ENCODE measurements at places on chromosomes 7 and 10.

DNA sequence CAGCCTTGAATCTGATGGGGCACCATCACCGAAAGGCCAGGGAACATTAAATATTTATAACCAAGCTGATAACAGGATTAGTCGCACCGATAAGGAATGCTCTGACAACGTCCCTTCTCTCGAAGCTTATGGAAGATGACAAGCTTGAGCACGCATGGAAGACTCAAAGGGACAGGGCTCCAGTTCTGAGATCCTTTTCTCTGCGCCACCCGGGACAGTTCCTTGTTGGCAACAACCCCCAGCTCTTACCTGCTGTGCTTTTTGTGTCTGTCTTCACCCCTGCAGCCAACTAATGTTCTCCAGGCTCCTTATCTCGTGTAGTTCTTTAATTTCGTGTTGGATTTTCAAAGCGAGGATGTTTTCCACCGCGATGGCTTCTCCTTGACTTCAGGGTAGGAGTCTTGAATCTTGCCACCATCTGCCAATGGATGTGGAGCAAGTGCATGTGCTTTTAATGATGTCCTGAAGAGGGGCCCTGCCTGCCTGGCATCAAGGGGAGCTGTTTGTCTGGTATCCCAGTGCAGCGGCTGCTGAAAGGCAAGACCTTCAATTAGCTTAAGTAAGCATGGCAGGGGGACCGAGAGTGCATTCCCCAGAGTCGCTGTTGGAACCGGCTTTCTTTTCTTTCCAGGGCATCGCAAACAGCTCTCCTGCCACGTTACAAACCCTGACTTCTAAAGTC is 354 bp upstream of the FERD3L start:
- DNase-seq: no peak

DNA sequence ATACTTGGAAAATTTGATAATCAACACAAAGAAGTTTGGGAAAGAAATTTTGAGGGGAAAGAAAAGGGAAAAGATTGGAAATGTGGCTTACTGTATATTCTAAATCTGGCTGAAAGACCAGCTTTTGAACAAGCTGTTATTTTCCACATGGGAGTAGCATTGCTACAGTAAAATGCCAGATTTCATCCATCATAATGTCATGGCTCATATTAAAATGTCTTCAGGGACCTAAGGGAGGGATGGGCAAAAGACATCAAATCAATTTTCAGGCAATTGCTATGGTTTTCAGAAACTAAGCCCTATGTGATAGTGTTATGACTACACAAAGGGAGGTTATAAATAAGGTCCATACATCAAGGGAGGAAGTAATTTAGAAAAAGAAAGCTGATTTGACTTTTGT is 1116.9 kb upstream of the CELF2 start:
- no peak for DNase-seq

- no peak for DNase-seq
Measured at GRCh38 chr10:121137533-121137932, 286.4 kb downstream of the WDR11 start.

DNA sequence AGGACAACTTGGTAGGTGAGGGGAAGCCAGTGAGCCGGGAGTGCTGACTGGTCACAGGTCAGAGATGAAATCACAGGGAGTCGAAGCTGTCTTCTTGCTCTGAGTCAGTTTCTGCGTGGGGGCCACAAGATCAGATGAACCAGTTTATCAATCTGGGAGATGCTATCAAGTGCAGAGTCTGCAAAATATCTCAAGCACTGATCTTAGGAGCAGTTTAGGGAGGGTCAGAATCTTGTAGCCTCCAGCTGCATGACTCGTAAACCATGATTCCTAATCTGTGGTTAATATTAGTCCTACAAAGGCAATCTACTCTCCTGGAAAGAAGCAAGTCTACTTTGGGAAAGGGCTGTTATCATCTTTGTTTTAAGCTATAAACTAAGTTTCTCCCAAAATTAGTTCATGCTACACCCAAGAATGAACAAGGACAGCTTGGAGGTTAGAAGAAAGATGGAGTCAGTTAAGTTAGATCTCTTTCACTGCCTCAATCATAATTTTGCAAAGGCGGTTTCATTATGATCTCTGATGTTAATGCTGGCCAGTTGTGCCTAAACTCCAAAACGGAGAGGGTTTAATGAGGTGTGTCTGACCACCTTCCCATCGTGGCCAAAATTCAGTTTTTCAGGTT is 8.4 kb upstream of the LMOD2 start:
- DNase-seq: no peak

- DNase-seq: peak; percentile 32
Measured at GRCh38 chr10:8794860-8795259, 740.4 kb downstream of the GATA3 start.

DNA sequence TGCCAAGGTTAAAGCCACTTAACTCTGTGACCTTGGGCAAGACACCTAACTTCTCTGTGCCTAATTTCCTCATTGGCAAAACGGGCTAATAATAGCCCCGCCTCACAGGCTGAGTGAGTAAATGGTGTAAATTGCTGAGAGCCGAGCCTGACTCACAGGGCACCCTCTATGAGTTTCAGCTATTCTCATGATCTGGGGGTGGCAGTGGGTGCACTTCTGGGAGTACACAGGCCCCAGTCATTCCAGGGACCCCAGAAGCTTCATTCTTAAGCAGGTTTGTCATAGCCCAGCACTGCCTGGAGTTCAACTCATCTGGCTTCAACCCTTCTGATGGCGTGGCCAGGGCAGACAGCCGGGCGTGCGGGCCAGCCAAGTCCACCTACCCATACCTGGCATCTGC is 137.2 kb downstream of the GRID1 start:
- no peak for DNase-seq

DNA sequence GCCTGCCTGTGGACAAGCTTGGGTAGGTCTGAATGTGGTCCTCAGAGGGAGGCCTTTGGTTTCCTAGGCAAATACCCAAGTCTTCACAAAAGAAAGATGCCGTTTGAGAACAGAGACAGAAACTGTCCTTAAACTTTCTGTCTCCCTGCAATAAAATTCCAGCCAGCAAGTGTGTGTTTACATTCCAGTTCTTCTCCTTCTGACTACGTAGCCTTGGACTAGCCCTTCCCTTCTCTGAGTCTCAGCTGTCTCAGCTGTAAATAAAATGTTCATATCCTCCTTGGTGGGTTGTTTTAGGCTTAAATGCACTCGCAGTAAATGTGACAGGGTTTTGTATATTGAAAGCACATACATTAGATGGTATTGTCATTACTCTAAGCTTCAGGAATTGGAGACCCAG is 561.2 kb upstream of the MKI67 start:
- no peak for DNase-seq

DNA sequence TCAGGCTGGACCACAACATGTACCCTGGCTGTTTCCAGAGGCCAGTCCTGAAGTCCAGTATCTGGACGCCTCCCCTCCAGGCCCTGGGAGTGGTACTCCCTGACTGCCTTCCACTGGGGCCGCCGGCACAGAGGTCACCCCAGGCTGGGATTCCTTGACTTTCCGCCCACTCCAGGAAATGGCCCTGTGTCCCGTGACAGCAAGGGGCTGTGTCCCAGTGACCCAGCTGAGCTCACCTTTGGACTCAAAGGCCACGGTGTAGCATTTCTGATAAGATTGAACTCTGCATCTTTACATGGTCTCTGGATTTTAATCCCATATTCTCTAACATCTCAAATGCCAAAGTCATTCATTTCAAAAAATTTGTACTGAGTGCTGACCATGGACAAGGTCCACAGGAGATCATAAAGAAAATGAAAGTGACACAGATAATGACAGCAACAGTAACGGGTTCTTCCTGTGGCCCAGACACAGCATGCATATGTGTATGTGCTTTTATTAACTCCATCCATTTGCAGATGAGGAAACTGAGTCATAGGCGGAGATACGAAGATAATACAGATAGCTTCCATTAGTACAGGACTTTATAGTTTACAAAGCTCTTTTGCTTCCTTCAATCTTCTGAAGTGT is 5.4 kb downstream of the ADAMTS14 start:
- no peak for DNase-seq

- no peak for DNase-seq
Measured at GRCh38 chr7:21923658-21924057, 22.0 kb downstream of the CDCA7L start.

DNA sequence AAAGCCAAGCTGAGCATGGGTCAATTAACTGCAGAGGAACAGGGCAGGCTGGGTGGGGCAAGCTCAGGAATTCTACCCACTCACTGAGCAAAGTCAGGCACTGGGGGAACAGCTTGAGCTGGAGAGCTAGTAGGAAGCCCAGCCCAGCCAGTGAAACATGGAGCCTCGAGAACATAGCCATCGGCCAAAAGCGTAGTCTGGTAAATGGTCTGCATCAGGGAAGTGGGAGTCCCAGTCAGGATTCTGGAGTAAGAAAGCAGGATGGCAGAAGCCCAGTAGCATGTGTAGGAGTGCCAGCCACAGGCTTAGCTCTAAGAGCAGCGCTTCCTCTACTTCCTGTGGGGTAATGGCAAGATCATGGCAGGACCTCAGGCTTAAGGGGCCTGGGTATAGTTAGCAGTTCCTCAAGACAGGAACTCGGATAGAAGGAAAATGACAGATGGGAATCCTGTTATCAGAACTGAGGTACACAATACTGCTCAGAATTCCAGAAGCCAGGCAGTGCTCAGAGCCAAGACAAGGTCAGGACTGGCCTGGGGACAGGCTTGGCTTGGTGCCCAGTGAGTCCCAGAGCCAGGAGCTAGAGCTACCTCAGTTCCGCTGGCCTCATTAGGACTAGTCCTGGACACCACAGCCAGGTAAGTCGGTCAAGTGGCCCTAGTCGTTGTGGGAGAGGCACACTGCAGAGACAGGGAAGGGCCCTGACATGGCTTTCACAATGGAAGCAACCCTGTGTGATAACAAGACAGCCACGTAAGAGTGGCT is 65.4 kb upstream of the MXI1 start:
- DNase-seq: no peak

DNA sequence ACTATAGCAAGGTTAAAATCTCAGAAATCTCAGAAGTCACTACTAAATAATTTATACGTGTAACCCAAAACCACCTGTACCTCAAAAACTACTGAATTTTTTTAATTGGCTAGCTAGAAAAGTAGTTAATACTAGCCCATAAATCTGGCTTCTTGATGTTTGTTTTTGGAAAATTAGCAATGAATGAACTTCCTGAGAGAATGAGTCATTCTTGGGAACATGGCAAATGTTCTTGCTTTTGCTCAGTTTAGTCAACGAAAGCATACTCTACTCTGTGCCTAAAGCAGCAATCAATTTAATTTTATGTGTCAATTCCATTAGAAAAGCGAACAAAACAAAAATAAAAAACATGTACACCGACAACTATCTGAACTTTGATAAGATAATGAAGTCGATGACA is 69.2 kb downstream of the SEMA3E start:
- DNase-seq: no peak

GRCh38 chr7:2106924-2107323 is 125.8 kb downstream of the MAD1L1 start:
- no peak for DNase-seq

Measured in activated T-cell treated with anti-CD3 and anti-CD28 coated beads, Interleukin-2, amount 50 U/mL, for 24 hours (primary cell).